ENCODE measurements at places on chromosomes 1 and 21.

DNA sequence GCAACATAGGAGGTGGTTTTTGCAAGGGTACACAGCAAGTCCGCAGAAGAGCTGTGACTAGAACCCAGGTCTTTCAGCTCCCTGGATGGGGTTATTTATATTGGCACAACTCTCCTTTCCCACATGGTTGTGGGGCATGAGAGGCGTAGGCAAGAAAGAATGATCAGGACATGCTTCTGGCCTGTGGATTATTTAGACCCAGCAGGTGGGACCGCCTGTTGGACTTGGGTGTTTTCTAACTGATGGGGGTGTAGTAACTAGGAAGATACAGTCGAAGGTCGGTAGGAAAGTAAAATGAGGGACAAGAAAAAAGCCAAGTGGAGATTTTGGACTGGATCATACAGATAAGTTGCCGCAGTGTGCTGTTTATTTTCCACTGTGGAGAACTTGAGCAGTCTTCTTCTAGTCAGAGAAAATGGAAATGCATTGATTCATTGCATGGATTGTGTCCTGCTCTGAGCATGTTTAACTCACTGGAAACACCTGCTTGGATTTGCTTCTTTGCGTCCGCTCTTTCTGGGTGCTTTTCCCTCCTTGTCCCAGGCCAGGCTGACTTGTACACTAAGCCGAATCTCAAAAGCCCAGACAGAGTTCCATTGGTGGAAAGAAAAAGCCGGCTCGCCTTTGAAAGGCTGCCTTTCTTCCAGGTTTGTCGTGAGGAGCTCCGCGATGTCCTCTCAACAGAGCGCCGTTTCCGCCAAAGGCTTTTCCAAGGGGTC lies 592 bp downstream of the CRCT1 start:
- no peak for DNase-seq

DNA sequence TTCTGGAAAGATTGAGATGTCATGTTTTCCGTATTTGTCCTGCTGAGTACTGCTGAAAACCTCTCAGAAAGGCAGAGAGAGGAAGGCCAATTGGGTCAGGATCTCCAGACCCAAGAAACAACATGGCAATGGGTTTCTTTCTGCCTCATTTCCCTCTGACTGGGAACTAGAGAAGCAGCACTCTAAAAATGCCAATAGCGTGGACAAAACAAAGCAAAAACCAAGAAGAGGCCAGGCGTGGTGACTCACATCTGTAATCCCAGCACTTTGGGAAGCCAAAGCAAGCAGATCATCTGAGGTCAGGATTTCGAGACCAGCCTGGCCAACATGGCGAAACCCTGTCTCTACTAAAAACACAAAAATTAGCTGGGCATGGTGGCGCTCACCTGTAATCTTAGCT lies 18.3 kb downstream of the TNFRSF9 start:
- peak; percentile 36 for DNase-seq

DNA sequence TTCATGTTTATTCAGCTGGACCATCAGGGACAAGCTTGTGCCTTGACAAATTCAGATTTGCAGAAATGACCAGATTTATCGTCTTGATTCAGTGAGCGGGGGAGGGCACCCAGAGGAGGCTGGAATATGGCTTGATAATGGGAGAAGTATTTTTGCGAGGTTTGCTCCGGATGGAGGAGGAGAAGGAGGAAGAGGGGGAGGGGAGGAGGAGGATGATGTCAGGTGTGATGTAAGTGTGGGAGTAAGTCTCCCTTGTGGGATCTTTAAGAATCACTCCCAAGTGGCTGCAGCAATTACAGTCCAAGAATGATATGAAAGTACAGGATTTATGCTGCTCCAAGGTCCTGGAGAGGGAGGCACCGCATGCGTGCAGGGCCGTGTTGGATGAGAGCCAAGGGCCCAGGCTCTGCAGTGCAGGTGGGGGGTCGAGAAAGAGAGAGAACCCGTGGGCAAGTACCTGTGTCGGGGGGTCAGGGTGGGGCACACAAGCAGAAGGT lies 5.6 kb upstream of the ZNF496 start:
- DNase-seq: no peak

DNA sequence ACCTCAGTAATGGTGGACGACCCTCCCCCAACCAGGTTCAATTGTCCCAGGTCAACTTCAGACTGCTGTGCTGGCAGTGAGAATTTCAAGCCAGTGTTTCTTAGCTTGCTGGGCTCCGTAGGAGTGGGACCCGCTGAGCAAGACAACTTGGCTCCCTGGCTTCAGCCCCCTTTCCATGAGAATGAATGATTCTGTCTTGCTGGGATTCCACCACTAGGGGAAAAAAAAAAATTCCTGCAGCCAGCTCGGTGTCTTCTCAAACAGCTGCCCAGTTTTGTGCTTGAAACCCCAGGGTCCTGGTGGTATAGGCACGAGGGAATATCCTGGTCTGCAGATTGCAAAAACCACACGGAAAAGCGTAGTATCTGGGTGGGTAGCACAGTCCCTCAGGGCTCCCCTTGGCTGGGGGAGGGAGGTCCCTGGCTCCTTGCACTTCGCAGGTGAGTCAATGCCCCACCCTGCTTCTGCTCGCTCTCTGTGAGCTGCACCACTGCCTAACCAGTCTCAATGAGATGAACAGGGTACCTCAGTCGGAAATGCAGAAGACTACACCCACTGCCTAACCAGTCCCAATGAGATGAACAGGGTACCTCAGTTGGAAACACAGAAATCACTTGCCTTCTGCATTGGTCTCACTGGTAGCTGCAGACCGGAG lies 41.5 kb downstream of the GBP6 start:
- DNase-seq: no peak

DNA sequence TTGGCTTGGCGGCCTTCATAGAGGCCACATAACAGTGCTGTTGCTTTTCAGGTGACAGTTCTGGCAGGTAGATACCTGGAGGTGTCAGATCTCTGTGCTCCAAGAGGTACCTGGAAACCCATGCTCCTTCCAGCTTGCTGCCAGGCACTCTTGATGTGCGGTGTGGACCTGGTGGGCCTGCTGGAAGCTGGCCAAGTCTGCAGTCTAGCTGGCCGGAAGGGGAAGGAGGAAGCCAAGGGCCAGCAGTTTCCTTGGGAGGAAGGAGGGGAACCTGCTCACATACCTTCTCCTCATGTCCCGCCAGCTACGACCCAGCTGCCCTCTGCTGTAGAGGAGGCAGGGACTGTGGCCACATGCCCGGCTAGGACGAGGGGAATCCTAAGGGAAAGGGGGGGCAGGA lies 166.4 kb upstream of the AJAP1 start:
- DNase-seq: no peak

- no peak for DNase-seq
These were observed 62.2 kb downstream of the GORAB start for GRCh38 chr1:170594066-170594626.

GRCh38 chr1:171403393-171403792 lies 81.9 kb upstream of the PRRC2C start:
- DNase-seq: peak; percentile 28

- no peak for DNase-seq
These were observed 60.2 kb downstream of the RNF187 start for GRCh38 chr1:228547464-228547792.

GRCh38 chr1:55317673-55318072 lies 102.5 kb upstream of the USP24 start:
- DNase-seq: no peak

- peak; percentile 85 for DNase-seq
These were observed at the start of gene RCAN3 for GRCh38 chr1:24502709-24503058. TSS of gene RCAN3 (plus strand) at chr1:24502836. CDS start at chr1:24514373, 11,537 bp downstream.

Data from choroid plexus epithelial cell (primary cell).